CD4-positive, alpha-beta memory T cell (primary cell): ENCODE measurements at places on chromosomes 6 and 20. TPM values are rescaled to one million over a fixed set of nuclear protein-coding genes. Genes with fewer than 3 reads are reported as not detected.

Gene KHDC1L
- total RNA-seq, result not detected

DNA sequence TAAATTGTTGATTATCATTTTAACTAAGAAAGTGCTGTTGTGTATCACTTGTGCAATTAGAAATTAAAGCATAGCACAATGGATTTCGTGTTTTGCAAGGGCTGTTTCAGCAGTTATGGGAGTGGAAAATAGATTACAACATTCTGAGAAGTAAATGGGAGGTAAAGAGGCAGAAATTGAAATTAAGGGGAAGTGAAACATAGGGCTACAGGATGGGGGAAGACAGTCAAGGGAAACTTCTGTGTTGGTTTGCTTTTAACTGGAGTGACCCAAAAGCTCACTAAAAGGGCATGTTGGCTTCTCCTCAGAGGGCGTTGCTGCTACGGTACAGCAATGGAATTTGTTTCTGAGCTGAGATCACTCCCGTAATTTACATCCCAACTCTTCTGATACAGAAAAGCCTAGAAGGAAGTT is 147.5 kb downstream of the BCAS1 start:
- no peak for DNase-seq

Gene CCN2
- total RNA-seq, result not detected

Gene OR12D3
- total RNA-seq, result not detected

DNA sequence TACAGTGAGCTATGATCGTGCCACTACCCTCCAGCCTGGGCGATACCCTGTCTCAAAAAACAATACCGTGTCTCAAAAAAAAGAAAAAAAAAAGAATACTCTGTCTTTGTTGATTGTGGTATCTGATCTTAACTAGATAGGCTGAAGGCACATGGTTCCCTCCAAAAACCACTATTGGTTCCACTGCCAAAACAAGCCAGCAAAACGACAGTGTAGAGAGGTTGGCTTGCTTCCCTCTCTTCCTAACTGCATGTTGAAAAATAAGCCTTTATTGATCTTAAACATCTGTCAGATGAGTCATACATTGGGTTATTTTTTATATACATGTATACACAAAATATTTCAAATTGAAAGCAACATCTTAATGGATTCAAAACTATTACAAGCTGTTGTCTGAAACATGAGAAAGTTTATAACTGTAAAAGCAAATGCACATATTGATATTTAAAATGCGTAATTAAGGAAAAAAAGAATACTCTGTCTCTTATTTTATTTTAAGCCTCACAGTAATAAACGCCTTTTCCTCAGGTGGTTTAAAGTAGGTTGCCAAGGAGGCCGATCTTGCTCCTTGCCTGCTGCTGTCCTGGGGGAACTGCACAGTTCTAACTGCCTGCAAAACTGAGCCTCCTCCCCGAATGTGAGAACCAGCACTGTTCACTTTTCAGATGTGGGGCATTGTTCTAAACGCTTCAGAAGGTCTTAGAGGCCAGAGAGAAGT is 7.0 kb upstream of the NINL start:
- DNase-seq, result no peak

DNA sequence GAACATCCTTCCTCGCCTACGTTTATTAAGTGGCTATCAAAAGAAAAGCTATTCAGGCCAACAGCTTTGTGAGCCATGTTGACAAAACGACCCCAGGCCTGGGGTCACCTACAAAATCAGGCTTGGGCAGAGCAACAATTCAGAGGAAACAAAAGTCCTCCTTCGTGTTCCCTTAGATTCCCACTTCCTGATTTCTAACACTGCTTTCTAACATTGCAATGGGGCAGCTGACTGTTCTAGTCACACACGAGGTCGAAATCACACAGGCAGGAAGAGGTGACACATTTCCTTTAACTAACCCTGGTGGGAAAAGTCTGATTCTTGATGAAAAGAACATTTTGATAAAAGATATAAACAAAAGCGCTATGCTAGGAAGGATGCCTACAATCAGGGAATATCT is 31.9 kb downstream of the WDR27 start:
- DNase-seq, result no peak

Gene GRM1
- total RNA-seq, result not detected

Gene SMIM28
- not detected for total RNA-seq

DNA sequence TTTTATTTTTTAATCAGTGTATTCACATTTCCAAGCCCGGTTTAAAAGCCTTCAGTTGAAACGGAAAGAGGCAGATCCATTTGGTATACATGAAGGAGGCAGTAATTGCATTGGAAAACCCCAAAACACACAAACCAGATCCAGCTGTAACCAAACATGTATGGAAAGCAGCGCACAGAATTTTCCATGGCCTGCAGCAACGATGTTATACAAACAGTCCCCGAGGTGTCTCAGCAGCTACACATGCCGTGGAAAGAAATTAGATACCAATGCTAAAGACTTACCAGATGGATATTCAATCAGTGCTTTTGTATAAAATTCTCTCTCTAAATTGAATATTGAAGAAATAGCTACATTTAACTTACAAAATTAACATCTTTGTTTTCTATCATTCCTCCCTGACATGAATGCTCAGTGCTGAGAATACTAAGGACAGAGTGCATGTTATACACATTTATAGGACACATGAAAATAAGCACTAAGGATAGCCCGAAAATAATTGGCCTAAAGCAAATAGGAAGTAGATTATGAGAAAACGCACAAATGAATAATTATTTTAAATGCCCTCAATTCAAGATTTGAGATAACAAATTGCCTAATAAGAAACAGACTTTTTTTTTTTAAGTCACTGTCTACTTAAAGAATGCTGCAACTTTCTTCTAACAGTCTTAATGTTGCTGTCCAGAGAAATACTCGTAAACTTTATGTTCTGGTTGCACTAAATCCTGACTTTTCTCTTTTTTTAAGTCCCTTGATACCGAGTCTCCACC is 713.1 kb downstream of the HDGFL1 start:
- DNase-seq, result no peak

- no peak for DNase-seq
Observed at GRCh38 chr20:62401331-62401779, 5.7 kb downstream of the CABLES2 start.

DNA sequence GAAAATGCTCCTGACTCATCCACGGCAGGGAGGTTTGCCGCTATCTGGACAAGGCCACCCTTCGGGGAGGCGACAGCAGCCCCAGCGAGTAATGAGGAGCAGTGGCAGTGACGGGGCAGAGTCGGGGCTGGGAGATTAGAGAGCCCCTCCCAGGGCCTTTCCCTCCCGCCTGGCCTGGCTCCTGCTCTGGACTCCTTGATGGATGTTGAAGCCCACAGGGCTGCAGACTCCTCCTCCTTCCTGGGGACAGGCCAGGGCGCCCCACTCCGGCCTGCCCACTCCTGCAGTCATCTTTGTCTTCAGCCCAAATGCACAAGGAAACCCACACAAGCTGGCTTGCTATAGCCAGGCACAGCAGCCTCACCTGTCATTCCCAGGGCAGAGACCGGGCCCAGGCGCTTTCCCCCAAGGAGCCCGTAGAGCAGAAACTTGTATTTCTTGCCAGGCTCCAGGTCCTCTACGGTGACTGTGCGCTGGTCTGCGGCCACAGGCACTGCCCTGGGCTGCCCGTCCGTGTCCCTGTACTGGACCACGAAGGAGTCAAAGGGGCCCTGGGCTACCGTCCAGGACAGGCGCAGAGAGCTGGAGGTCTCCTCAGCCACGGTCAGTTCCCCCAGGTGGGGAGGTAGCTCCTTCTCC is 7.7 kb downstream of the CYP21A2 start:
- no peak for DNase-seq

- no peak for DNase-seq
Observed at GRCh38 chr6:36399970-36400369, 12.5 kb upstream of the ETV7 start.

DNA sequence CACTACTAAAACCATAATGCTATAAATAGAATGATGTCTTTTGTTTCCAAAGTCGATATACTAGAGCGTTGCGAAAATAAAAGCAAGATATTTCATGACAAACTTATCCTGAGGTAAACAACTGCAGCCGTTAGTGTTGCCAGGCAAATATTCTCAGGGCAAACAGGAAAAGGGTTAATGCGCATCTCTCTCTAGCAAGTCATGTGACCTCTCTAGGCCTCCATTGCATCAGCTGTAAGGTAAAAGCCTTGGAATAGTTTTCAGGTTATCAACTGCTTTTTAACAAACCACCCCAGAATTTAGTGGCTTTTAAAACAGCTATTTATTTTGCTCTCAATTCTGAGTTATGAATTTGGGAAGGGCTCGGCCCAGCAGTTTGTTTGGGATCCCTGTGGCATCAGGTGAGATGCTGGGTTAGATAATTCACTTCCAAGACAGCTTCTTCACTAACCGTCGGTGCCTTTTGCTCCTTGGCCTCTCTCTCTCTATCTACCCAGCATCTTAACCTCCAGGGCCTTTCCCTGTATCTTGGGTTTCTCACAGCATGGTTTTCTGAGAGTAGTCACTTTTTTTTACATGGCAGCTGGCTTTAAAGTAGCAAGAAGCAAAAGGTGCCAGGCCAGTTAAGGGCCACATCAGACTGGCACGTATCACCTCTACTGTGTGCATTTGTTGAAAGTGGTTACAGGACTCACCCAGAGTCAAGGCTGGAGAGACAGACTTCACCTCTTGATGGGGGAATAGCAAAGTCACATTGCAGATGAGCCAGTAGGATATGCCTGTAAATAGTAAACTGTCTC is 39.2 kb upstream of the LTV1 start:
- no peak for DNase-seq

DNA sequence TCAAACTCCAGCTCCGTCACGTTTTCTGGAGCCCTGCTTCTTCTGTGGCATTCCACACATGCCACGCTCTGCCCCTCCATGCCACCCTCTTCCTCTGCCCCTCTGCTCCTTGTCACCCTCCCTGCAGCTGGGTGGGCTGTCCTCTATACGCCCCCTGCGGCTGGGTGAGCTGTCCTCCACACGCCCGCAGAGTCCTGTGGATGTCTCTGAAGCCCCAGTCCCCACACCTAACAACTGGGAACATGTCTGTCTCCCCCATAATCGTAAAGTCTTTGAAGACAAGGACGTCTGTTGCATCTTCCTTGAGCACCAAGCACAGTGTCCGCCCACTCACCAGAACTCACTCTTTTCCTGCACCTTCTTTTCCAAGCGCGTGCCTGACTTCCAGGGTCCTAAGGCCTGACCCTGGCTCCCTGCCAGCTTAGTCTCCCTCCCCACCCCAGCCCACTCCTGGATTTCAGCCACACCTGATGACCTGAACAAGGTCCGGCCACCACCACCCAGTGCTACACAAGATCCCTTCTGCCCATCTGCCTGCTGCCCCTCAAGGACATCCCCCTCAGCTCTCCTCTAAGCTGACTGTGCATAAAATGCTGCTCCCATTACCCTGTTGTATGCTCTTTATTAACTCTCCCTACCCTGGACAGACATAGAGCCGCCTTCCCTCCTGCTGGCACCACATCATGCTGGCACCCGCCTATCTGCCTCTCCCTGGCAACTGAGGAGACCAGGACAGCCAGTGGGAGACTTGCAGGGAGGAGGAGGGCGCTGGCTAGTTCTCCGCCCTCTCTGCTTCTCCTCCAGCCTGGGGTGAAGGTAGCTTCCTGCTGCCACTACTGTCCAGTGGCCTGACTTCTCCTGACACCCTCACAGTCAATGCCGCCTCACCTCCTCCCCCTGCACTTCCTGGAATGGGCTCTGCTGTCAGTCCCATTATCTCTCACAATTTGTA is 10.7 kb upstream of the PRR18 start:
- DNase-seq, result no peak

- no peak for DNase-seq
Observed at GRCh38 chr6:142635130-142635529, 309.8 kb downstream of the HIVEP2 start.
